ENCODE measurements at places on chromosomes 2 and 18. TPM values are rescaled to one million over a fixed set of nuclear protein-coding genes. Genes with fewer than 3 reads are reported as not detected.

DNA sequence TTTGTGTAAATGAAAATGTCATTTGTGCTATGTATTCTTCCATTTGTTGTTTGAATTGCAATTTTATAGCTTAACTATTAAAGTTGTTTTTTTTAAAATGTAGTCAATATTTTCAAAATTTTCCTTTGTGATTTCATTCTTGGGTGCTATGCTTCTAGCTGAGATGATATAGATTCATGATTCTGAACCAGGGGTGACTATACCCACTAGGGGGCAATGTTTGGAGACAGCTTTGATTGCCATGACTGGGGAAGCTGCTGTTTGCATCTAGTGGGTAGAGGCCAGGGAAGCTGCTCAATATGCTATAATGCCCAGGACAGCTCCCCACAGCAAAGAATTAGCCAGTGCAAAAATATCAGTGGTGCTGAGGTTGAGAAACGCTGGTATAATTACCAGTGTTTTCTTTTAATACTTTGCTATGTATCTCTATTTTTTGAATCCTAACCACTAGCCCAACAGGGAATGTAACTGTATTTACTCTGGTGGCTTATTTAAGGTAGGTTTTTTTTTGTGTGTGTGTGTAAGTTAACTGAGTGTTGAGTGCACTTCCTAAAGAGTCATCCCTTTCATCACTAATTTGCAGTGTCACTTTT is 99.7 kb downstream of the MEP1B start:
- DNase-seq = peak; percentile 57

DNA sequence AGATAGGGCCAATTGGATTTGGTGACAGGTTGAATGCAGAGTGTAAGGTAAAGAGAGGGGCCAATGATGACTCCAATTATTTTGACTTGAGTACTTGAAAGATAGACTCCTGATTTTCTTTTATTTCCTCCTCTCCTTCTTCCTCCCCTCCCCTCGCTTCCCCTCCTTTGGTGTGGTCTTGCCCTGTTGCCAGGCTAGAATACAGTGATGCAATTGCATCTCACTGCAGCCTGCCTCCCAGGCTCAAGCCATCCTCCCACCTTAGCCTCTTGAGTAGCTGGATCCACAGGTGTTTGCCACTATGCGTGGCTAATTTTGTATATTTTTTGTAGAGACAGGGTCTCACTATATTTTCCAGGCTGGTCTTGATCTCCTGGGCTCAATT is 2.3 kb downstream of the DGUOK start:
- DNase-seq = no peak

The TOGARAM2 gene
- total RNA-seq = not detected

The VWA3B gene
- total RNA-seq = not detected

GRCh38 chr2:156147594-156148330 is 184.8 kb downstream of the NR4A2 start:
- no peak for DNase-seq

DNA sequence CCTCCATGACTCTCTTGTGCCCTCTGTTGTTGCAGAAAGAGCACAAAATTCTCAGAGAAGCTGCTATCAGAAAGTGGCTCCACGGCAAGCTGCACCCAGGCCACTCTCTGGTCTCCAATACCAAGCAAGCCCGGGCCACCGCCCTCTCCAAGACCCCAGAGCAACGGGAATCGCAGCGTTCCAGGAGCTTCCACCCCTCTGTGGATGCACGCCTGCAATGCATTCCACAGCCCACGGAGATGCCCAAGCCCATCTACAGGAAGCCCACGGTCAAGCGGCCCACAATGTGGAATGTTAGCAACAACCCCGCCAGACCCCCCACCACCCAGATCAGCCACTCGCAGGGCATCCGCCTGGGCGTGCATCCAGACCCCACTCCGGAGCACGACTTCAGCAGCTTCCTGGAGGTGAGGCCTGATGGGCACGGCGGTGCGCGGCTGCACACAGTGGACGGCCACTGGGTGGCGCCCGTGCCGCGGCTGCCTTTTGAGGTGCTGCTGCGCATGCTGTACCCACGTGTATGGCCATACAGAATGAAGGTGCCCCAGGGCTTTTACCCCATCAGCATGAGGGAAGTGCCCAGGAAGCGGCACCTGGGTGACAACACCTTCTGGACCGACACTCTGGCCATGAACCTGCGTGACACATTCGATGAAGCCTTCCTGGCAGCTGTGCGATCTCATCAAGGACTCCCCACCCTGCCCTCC is 6.3 kb downstream of the ANKRD53 start:
- DNase-seq = peak; percentile 62

The MREG gene
- 10.4 TPM for total RNA-seq

- DNase-seq = no peak
Observed at GRCh38 chr2:63486861-63487290, 101.4 kb downstream of the WDPCP start.

DNA sequence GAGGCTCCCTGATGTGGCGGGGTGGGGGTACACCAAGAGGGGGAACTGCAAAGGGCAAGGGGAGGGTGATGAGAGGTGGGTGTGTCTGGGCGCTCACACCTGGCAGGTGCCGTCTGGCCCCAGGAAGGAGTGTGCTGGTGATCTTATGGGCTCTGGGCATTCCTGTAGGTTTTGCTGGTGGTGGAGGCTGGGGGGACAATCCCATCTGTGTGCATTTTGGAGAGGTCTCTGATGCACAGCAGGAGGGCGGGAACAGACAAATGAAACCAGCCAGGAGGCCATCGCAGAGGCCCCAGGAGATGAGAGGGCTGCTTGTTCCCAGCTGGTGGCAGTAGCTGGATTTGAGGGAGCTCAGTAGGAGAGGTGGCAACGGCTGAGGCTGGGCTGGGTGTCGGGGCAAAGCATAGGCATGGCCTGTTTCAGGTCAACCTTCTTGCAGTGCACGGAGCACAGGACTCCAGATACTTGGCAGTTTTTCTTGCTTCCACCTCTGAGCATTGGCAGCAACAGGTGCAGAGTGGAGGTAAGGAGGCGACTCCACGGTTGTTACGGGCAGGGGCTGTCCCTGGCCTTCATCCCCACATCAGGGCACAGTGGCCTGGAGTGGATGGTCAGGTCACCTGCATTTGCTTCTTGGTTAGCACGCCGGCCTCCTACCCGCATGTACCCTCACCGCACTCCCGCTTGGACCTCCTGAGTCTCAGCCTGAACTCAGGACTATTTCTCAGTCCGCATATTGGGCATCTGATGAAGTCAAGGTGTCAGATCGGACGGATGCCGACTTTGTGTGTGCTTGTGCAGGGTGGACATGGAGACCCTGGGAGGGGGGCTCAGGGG is 194.2 kb upstream of the HDAC4 start:
- DNase-seq = no peak

The THSD7B gene
- total RNA-seq = 0.19 TPM

GRCh38 chr18:1618364-1618763 is 713.7 kb downstream of the ADCYAP1 start:
- no peak for DNase-seq

GRCh38 chr2:17051538-17051937 is 385.9 kb upstream of the CYRIA start:
- no peak for DNase-seq

DNA sequence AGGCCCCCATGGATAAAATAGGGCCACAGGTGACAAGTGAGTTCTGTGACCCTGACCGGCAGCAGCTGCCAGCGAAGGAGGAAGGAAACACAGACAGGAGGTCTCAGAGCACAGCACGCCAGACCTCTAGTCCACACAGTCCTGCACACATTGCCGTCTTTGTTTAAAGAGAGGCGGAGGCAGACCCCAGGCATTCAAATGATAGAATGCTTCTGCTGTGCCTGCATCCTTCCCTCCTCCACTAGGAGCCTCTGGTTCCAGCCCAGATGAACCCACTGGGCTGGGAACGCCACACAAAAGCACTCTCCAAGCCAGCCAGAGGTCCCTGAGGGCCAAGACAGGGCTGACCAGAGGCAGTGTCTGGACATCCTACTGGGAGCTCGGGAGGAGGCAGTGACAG is 118.7 kb downstream of the KLHL29 start:
- DNase-seq = peak; percentile 35

The ZBTB7C gene
- 0.45 TPM for total RNA-seq

The KIF5C gene
- total RNA-seq = 63.3 TPM

- no peak for DNase-seq
Observed at GRCh38 chr2:24731923-24732322, 61.3 kb downstream of the PTRHD1 start.

DNA sequence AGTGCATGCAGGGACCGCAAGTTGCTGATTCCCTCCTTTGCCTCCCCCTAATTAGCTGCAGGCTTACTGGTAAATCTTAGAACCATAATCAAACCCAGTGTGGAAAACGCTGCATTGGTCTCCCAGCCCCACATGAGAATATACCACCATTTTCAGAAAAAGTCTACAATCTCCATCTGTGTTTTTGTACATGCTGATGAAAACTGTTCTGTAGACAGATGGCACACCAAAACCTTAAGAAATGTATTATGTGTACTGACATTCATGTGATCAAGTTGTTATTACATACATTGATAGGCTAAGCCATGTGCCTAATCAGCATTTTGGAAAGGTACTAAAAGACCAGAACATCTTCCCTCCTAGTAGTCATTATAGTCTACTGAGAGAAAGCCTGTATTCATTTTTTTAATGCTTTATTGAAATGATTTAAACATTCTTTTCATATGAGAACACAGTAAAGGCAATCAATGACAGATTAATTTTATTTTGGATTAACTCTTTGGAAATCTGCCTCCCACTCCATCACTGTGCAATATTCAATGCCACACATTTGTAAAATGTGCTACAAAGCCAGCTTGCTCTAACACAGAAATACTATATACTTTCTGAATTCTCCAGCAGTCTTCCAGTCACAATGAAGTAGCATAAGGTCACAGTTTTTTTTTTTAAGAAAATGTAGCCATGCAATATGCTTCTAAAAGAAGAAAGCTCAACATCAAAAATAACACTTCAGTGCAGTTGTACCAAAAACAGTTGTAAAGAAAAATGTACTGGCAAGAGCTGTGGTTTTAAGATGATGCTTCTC is 1.8 kb upstream of the CRYGA start:
- no peak for DNase-seq

All from neural crest cell (in vitro differentiated cells).